HT1080 (cell line): ENCODE measurements at places on chromosomes 5 and 9.
A peak's percentile ranks its signal among the peaks of the same experiment; 100 is the strongest.

DNA sequence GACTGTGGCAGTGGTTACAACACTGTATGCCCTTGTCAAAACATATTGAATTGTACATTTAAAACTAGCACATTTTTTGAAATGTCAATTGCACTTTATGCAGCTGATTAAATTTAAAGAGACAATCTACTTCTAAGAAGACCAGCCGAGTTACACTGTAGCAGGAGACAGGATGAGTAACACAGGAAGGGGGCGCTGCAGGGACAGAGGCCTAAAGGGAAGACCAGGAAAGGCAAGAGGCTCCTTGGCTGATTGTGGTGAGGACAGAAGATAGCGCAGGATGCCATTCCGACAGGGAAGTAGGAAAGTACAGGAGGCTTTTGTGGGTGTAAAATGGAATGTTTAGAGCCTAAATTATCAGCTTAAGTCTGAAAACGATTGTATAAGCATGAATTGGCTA lies 28.2 kb upstream of the PPP2R2B start:
- DNase-seq = peak; percentile 58

DNA sequence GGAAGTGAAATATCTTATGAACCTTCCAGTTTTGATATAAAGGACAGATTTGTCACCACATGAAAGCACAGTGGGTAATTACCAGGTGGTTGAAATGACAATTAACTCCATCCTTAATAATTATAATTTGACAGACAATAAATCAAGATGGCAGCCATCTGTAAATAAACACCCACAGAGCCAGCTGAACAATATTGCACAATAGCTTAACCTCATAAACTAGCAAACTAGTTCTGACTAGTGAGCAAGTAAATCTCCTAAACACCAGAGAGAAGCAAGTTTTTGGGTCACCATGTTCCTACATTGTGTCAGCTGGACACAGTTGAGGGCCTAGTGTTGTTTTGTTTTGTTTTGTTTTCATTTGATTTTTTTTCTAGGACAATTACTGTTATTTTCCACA lies 577.4 kb downstream of the ACTL7B start:
- DNase-seq = no peak

DNA sequence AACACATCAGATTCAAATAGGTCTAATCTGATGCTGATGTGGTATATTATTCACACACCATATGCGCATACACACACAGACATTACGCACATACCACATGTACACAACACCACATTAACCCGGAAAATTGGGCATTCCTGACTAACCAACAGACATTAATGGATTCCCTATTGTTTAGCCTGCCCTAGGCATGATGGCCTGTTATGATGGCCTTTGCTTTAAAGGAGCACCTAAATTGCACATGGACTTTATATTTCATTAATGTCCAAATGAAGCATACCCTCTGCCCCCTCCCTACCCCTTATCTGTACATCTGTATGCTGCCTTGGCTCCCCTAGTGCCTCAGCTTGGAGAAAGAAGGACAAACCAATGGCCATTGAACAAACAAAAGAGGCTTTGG lies 127.7 kb upstream of the PRLR start:
- no peak for DNase-seq

DNA sequence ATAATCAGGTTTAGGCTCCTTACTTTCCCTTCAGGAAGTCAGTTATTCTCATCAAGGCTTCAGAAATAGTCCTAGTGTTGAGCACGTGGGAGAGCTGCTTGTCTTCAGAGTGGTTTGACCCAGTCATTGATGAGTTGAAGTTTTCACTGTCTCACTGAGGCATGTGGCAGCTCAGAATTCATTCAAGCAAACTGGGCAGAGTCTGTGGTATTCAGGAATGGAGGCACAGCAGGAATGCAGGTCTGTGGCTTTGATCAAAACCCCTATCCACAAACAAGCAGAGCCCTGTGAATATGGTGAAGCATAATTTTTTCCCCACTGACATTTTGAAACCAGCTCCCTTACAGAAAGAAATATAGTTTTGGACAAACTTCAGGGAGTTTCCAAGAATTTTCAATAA lies 207.3 kb downstream of the CD180 start:
- peak; percentile 83 for DNase-seq

GRCh38 chr9:36759141-36759540 lies 186.4 kb downstream of the MELK start:
- DNase-seq = no peak

DNA sequence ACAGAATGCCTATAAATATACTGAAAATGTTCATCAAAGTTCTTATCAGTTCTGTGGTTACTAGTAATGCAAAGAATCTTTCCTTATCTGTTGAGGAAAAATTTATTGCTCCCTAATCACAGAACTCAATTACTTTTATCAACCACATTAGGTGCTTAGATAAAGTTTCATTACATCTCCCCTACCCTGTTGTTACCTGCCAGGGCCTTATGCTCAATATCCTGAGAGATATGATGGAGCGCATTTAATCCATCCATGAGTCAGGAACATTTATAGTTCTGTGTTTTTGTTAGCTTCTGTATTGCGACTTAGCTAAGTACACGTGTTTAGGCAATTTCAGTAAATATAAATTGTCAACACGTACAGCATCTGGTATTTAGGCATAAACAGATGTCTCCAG lies 164.3 kb upstream of the ST8SIA4 start:
- DNase-seq = no peak

- no peak for DNase-seq
These were observed 29.1 kb downstream of the MTX3 start for GRCh38 chr5:79961716-79962574.

- peak; percentile 48 for DNase-seq
These were observed 307.7 kb downstream of the ADGRV1 start for GRCh38 chr5:90866333-90866732.

GRCh38 chr5:151781201-151781600 lies 9.4 kb downstream of the G3BP1 start:
- DNase-seq = no peak

DNA sequence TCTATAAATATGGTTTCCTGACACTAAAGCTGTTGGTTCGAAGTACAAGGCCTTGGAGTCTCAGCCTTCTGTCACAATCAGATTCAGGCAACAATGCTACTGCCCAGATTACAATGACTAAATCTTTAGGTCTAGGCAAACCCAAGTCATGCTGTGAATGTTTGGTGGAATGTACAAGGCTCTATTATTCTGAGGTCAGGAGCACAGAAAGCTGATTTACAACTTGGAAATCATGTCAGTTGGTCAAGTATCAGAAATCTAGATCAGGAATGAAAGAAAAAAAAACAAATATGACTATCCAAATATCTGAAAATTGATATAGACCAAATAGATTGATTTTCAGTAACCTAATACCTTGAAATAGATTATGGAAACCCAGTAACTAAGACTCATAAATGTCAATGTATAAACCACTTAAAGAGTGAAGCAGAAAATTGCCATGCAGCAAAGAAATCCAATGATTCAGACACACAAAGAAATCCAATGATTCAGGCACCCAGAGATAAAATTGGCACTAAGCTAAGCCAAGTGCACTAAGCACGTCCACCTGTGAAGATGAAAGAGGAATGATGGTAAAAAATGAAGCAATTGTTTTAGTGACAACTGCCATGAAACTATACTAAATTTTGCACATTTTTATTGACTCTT lies 588.0 kb upstream of the TUSC1 start:
- no peak for DNase-seq

DNA sequence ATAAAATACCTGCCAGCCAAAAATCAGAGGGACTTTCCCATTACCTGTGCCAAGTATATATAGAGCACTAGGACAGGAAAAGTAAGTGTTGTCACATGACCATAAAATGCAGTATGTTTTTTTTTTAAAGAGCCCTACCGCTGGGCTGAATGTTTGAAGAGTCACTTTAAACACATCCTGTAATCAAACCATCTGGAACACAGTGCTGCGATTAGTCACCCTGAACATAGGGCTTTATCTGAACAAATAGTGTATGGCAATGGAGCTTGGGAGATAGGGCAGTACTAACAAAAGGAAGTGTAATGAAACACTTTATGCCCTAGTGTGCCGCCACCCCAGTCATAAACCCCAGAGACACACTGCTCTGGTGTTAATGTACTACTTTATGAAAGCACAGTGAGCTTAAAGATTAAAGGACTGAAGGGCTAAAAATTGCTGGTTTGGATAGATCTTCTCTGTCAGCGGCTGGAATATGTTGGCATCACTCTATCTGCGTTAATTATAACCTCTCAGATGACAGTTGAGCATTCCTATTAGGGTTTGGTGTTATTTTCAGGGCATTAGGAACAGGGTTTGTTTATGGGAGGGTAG lies 90.4 kb downstream of the ZNF608 start:
- peak; percentile 95 for DNase-seq

DNA sequence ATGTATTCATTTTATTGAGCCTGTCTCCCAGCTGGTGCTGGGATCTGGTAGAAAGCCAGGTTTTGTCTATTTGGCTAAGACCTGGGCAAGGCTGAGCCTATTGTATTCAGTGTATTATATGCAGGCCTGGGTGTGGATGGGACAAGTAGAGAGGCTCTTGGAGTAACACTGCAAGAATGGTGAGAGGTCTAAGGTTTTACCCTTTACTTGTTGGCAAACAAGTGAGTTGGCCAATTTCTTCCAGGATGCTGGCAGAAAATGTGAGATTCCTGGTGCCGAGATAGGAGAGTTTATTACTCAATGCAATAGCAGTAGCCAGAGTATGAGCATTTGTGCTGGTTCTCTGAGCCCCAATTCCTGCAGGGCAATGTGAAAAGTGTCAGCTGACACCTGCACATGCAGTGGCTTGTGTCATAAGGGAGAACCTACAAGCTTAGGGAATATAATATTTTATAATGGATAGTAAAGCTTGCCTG lies 141.7 kb upstream of the PRLR start:
- DNase-seq = no peak

DNA sequence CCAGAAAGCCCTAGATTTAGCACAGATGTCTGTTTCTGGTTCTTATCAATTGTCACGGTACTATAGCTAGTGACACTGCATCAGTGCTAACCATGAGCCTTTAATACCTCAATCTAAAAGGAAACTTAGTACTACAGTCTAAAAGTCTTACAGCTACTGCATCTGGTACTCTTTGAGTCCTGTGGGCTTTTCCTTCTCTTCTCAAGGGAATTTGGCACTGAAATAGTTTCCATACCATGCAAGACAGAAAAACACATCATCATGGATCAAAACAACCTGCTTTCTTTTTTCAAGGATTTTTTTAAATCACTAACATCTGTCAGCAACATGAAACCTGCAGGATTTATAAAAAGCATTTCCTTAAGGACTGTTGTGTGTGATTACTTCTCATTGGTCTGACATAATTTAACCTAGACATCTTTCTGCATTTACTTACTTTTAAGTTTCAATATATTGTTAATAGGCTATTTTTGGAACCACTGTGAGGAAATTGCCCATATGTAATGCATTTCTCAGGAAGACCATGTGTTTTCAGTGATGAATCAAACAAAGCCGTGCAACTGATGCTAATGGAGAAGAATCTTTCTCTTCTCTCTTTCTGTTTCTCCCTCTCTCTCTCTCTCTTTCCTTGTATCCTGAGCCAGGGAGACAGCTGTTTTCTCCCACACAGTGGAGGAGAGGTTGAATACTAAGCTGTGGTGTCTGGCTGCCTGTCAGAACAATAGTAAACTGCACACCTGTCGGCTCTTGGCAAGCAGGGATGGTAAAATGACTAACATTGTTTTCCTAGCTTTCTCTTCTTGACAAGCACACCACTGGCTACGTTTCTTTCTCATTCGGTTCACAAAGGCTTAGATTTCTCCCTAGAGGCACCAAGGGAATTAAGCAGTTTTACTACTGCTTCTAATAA lies 273.4 kb downstream of the CSNK1G3 start:
- DNase-seq = no peak

DNA sequence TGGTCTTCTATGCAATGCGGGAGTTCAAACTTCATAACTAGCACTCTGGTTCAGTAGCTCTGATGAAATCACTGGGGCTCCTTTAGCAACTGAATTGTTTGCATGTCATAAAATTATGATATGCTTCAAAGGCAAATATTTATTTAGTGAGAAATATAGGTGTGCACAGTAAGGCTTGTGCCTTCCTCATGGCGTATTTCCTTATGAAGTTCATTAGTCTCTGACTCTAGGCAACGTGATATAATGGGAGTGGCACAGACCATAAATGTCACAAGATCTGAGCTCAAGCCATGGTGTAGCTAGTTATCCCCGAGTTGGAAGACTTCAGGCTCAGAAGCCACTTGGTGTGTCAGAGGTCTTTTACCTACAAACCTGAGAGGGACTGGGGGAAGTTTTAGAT lies 35.5 kb downstream of the PIP5K1B start:
- no peak for DNase-seq

DNA sequence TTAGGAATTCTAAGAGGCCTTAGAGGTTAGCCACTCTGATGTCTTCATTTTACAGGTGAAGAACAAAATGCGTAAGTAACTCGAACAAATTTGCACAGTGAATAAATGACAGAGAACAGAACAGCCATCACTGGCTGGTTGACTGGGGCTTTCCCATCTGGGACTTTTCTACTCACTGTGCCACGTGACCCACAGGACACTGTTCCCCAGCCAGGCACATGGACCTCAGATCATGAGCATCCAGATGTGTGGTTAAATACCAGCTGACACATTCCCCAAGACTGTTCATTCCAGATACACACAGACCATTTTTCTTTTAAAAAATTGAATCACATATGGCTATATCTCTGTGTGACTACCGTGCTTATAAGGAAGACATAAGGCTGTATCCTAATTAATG lies 25.8 kb upstream of the MED10 start:
- DNase-seq = peak; percentile 51

- DNase-seq = no peak
These were observed 155.0 kb upstream of the PITX1 start for GRCh38 chr5:135189024-135189423.

DNA sequence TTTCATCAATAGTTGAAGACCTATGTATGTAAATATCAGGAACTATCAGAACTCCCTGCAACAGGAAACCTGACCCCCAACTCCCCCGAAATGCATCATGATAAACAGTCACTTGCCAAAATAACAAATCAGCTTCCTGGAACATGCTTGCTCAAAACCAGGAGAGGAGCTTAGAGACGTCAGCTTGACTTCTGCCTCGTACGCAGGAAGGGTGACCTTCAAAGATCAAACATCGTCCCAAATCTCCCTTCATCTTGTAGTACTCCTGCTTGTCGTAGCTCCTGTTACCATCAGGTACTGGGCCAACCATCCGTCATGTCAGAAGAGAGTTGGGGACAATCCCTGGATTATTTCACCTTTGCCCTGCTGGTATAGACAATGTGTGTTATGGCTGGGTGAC lies 396.1 kb downstream of the GADD45G start:
- no peak for DNase-seq

DNA sequence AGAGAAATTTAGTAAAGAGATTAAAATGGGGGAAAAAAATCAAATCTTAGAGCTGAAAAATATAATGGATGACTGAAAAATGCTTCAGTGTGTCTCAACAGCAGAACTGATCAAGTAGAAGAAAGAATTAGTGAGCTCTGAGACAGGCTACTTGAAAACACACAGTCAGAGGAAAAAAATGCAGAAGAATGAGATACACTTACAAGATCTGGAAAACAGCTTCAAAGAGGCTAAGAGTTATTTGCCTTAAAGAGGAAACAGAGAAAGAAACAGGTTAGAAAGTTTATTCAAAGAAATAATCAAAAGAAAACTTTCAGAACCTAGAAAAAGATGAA lies 70.5 kb upstream of the OR2K2 start:
- no peak for DNase-seq

- no peak for DNase-seq
These were observed 34.3 kb downstream of the ROR2 start for GRCh38 chr9:91915524-91916263.

GRCh38 chr9:94144394-94144793 lies 60.1 kb downstream of the PTPDC1 start:
- no peak for DNase-seq

- no peak for DNase-seq
These were observed 15.7 kb downstream of the TMEM171 start for GRCh38 chr5:73136055-73136562.

- no peak for DNase-seq
These were observed 172.8 kb downstream of the APBA1 start for GRCh38 chr9:69499407-69499806.
